ENCODE measurements at places on chromosomes 2 and 18.

GRCh38 chr2:14684516-14684915, 52.0 kb downstream of the LRATD1 start:
- no peak for DNase-seq

DNA sequence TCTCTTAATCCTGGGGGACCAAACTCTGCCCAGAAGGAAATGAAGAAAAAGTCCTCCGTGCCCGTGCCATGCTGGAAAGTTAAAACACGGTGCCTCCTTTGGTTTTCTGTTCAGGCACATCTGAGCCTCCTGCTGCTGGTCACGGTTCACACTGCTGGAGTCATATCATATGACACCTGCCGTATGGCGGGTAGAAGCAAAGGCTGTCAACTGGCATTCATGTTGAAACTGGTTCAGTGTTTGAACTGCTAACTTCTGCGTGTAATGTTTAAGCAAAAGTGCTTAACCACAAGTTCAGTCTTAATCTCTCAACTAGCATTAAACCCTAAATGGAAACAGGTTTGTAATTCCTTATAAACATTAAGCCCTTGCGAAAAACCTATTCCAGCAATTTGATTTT, 3.1 kb downstream of the STK39 start:
- no peak for DNase-seq

- no peak for DNase-seq
These were observed 140.1 kb upstream of the AQP4 start for GRCh38 chr18:27005589-27005988.

GRCh38 chr2:22329211-22330154, 1055.5 kb upstream of the KLHL29 start:
- DNase-seq, result no peak

DNA sequence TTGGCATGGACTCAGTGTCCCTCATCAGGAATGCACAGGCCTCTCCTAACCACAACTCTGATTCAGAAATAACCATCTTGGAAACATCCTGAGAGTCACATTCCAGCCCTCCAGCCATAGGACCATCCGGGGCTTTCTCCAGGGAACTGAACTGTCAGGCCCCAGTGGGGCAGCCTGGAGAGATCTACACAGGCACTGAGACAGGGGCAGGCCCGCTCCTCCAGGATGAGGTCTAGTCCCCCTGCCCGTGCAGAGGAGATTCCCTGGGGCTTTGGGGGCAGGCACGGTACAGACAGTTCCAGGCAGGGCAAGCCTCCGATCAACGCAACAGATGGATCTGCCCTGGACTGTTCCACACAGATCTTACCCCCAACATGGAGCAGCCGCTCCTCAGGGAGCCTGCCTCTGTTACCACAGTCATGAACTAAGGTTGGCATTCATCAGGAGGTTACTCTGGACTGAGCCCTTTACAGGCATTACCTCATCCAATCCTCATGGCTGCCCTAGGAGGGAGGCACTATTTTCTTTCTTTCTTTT, 12.0 kb downstream of the KCNK3 start:
- peak; percentile 76 for DNase-seq

DNA sequence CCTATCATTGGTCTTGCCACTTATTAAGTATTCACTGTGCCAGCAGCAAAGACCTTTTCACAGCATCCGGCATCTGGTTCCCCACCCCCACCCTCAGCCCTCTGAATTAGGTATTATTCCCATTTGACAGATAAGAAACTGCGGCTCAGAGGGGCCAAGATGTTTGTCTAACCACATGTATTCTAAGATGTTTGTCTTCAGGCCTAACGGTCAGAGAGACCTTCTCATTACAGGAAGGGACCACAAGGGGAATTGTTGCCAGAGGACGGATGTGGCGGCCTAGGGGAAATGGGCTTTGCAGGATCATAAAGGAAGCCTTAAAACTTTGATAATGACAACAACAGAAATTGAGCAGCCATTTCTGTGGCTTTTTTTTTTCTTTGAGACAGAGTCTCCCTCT, 16.6 kb downstream of the NPPC start:
- no peak for DNase-seq

Measured in HCEC 1CT (cell line).